ENCODE measurements at places on chromosomes 1 and 21.

DNA sequence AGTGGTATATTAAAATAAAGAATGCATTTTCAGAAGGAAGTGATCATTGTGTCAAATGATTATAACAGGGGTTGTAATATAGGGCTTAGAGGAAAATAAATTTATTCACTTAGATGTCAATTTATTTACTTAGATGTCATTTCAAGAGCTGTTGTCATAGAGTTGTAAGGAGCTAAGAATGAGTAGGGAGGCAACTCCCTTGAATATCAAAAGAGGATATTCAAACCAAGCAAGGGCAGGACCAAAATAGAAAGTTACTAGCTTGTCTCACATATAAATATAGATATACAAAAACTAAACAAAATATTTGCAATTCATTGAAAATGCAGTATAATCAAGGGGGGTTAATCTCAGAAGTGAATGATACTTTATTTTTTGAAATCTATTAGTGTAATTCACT, 16.0 kb upstream of the RASAL2 start:
- no peak for DNase-seq

- no peak for DNase-seq
Measured at GRCh38 chr1:243345205-243345604, 89.4 kb downstream of the SDCCAG8 start.

GRCh38 chr1:12446593-12446992, 171.4 kb downstream of the DHRS3 start:
- DNase-seq, result no peak

GRCh38 chr1:229148041-229148671, 122.8 kb upstream of the RAB4A start:
- peak; percentile 67 for DNase-seq

DNA sequence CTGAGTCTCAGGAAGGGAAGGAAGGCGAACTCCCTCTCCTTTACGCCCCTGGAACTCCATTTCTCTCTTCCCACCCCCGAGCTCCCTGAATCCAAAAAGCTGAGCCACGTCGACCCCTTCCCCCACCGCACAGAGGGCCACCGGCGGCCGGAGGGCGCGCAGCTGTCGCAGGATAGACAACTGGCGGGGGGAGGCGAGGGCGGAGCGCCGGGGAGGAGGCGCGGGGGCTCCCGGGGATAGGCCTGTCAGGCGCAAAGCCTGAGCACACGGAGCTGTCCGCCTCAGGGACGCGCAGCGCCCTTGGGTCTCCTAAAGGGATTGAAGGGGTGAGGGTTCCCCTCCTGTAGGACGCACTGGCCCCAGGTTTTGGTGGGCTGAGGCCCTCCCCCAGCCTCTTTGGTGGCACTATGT, 752 bp upstream of the ACTA1 start:
- no peak for DNase-seq
